ENCODE measurements at places on chromosomes 1 and 21.

DNA sequence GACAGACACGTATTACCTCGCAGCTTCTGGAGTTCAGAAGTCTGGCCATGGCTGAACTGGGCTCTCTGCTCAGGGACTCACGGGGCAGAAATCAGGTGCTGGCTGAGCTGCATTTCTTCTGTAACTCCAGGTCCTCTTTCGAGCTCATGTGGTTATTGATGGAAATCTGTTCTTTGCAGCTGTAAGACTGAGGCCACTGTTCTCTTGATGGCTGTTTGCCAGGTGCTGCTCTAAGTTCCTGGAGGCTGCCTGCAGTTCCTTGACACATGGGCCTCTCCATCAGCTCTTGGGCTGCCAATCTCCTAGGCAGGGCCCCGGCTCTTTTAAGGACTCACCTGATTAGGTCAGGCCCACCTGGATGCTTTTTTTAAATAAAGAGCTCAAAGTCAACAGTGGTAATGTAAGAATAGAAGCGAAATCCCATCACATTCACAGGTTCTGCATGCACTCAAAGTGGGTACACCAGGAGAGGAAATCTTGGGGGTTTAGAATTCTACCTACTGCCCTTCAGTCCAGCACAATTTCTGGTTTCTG is 139.1 kb downstream of the KAZN start:
- DNase-seq: no peak

- no peak for DNase-seq
Observed at GRCh38 chr1:70140343-70140742, 65.0 kb downstream of the LRRC40 start.

GRCh38 chr1:64917907-64918306 is 48.4 kb downstream of the JAK1 start:
- DNase-seq: no peak

- no peak for DNase-seq
Observed at GRCh38 chr1:119883826-119884225, 12.5 kb downstream of the ADAM30 start.

DNA sequence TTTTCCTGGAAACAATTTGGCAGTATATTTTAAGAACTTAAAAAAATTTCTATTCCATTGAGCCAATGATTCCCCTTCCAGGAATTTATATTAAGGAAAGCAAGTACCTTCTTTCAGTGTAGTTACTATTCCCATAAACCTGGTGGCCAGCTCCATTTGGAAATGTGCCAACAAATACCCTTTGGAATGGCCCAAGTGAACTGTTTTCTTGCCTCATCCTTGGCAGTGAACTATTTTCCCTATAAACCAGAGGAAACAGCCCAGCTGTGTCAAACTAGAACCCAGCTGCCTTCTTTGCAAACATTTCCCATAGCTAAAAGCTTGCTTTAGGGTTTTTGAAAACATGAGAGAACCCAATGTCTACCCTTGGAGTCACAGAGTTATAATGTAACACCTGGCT is 496.9 kb downstream of the NEGR1 start:
- no peak for DNase-seq

DNA sequence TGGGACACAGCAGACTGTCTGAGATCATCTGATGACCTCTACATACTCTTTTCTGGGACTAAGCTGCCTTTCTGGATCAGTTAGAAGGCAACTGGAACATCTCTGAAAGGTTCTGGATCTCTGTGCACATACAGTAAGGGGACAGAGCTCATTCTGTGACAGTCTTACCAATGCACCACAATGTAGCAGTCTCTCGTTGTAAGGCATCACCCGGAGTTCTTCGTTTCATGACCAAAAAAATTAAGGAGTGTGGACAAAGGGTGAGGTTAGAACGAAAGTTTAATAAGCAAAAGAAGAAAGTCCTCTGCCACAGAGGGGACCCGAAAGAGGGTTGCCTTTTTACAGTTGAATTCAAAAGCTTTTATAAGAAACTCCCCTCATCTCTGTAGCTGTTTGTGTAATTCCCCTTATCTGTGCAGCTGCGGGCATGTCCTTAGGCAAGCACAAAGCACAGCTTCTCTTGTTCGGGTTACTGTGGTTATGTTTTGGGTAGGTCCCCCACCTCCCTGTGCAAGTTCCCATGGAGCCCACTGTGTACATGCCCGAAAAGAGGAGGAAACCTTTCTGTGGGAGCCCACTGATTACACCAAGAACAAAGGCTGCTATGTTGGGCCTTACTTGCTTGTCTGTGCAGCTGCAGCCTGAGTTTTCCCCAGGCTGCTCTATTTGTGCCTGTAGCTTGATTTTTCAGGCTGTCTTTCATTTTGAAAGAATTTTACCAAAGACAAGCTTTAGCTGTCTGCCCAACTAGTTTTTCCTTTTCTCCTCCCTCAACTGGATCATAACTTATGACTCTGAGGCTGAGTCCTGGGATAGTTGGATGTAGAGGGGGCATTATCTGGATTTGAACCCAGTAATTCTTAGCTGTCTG is 53.1 kb upstream of the CACNA1E start:
- DNase-seq: no peak

GRCh38 chr1:27664291-27664690 is 7.7 kb downstream of the IFI6 start:
- no peak for DNase-seq

DNA sequence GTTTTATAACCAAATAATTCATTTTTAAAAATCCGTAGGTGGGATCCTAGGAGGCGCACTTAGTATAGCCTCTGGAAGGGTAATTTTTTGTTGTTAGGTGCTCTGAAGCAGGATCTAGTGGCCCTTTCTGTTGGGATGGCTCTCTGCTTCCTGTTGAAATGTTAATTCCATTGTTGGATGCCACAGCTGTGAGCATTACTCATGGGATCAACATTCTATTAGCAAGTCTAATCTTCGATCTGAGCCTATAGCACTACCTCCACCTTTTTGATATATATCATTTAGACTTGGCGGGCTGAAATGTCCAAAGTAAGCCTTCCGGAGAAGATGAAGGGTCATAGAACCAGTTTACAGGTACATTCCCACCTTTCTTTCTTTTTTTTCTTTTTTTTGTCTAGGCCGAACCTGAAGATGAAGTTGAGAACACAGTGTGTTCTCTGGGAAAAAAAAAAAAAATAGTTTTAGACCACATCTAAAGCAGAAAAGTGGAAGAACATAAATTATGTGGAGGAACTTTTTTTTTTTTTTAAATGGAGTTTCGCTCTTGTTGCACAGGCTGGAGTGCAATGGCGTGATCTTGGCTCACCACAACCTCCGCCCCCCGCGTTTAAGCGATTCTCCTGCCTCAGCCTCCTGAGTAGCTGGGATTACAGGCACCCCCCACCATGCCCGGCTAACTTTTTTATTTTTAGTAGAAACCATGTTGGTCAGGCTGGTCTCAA is 1.4 kb downstream of the CXADR start:
- DNase-seq: no peak

GRCh38 chr21:33008333-33009051 is 17.2 kb upstream of the OLIG2 start:
- no peak for DNase-seq

- no peak for DNase-seq
Observed at GRCh38 chr1:151199873-151200581, 1.7 kb downstream of the PIP5K1A start.

DNA sequence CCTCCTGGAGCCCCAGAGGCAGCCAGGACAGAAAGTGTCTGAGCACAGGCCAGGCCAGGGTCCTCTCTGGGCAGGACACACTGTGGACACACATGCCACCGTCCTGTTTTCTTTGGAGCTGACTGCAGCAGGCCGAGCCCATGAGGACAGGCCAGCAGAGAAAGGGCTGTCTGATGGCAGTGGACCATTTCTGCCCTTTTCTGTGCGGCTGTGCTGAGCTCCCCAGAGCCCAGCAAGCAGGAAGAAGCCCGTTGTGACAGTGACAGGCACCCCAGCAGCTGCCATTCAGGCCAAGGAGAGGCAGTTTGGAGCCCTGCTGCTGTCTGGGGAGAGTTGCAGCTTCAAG is 115.8 kb upstream of the ARHGEF16 start:
- no peak for DNase-seq

- DNase-seq: no peak
Observed at GRCh38 chr1:107810291-107810951, 154.6 kb downstream of the VAV3 start.

DNA sequence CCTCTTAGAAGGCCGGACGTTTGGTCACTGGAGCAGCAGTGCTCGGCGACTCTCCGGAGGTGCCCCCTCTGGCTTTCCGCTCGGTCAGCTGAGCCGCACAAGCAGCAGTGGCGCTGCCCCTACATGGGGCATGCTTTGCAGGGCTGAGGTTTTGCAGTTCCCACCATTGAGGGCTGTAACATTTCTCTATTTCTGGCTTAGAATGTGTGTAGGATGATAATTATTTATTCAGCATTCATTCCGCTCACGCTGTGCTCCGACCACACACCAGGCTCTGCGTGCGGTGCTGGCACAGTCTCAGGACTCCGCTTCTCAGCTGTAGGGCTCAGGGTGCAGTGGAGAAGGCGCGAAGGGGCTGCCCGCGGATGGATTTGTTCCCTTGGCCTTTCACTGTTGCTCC is 119.5 kb downstream of the PCBP3 start:
- DNase-seq: no peak
